ENCODE measurements at places on chromosomes 16 and 17. TPM values are rescaled to one million over a fixed set of nuclear protein-coding genes. Genes with fewer than 3 reads are reported as not detected.
A peak's percentile ranks its signal among the peaks of the same experiment; 100 is the strongest.

GRCh38 chr16:31458844-31459686, at the start of gene ARMC5:
Gene ARMC5 (plus strand): TSS chr16:31459501. CDS start chr16:31459525, 24 bp downstream.
- peak; percentile 97 for DNase-seq

DNA sequence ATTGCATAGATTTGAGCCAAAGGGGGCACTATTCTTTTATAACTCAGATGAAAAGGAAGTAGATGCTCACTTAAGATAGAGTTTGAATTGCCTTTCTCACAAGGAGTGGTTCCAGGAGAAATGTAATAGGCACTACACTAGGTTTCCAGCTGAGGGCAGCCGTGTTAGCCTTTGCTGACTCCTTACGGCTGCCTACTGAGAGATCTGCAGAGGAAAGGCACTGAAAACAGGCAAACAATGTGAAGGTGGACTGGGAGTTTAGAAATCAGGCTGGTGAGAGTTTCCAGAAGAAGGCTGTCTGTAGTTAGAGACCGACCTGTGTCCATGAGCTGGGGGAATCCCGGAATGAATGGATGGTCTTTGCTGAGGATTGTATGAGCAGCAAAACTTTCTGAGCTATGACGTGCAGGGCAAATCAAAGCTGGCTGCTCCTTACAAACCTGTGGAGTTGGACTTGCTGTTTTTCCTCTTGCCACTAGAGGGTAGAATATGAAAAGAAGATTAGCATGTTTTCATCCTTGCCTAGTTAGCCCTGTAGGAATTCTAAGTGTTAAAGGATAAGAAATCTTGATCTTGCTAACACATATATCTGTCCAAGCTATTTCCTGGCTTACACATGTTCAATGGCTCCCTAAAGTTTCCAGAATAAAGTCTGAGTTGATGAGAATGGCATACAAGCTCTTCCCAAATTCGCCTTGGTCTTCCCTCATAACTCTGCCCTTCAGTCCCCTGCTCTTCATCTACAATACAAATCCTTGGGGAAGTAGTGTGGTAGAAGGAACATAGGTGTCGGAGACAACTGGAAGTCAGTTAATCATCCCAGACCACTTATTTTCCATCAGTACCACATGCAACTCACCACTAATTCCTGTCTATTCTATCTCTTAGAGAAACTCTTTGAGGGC, 20.1 kb upstream of the TAOK1 start:
- peak; percentile 54 for DNase-seq

Gene HLF
- 3.9 TPM for total RNA-seq

Gene XAF1
- 13.0 TPM for total RNA-seq

- no peak for DNase-seq
These were observed 26.3 kb downstream of the STAT5B start for GRCh38 chr17:42249681-42250446.

GRCh38 chr16:30874244-30874820, 19.5 kb downstream of the BCL7C start:
- DNase-seq, result peak; percentile 32

DNA sequence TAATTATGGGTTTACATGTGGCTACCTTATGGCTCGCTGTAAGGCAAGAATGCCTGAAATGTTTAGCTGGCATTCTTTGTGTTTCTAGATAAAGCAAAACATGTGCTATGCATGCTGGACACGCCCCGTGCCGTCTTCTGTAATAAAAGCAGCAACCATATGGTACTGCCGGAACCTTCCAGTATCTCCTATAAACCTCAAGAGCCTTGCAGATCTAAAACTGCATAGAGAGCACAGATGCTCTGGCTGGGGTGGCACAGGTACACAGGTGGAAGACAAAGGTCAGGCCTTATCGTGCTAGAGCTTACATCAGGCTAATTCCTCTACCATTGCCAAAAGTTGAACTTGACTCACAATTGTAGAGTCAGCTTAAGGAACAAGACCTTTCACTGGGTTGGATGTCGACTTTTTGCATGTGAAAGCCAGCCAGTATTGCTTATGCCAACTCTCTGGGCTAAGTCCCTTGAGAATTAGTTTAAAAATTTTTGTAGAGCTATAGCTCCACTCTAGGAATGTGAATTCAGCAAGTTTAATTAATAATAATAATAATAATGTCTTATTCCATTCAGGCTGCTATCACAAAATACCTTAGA, 187.4 kb upstream of the CACNG5 start:
- DNase-seq, result peak; percentile 59

Measured in left colon (tissue), 2 donors.